Activated B cell treated with CpG ODN at 0.5 μM for 24 hours (primary cell): ENCODE measurements at places on chromosomes 5 and 9. TPM values are rescaled to one million over a fixed set of nuclear protein-coding genes. Genes with fewer than 3 reads are reported as not detected.

The GFI1B gene
- 0.07 and 0.38 TPM in 2 replicates for total RNA-seq

The CCL27 gene
- not detected in 2 replicates for total RNA-seq

DNA sequence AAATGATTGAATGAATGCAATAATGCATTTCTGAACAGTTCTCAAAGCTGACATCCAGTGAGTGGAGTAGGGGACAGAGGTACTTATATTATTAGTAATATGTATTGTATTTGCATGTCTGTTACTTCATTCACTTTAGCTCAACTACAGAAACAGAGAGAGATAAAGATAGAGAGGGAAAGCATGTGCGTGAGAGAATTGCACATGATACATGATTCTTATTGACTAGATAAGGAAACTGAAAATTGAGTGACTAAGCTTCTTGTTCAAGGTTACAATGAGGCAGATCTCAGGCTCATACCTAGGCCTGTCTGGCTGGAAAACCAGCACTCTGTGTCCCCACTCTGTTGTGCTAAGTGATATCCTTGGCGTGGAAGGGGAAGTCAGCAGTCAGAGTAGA, 337.7 kb upstream of the KLF4 start:
- no peak for DNase-seq

The TMEM215 gene
- total RNA-seq: not detected in 2 replicates

GRCh38 chr5:8871446-8871845, 674.4 kb downstream of the SEMA5A start:
- no peak for DNase-seq

The PCDHB8 gene
- not detected in 2 replicates for total RNA-seq

GRCh38 chr5:160619381-160619780, 197.7 kb downstream of the PTTG1 start:
- no peak for DNase-seq

DNA sequence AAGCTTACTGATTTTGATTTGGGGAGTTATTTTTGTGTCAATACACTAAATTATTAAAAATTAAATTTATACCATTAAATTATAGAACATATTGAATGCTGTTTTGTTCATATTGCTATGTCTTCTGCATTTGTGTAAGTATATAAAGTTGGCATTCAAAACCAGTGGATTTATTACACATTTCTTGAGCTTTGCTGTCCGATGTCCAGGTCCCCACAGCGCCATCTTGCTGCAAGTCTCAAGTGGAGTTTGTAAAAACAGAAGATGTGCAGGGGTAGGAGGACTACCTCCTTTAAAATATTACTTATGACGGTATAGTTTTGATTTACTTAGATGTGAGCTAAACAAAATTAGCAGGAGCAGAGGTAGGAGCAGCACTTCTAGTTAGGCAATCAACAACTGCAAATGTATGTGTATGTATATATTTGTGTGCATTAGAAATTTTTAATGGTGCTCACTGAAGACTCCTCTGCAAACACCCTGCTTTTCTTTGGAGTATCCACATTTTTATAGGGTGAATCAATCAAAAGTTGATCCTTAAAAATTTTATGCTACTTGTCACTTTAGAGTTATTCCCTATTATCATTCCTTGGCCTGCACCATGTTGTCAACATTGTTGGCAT, 37.4 kb downstream of the CPEB4 start:
- no peak for DNase-seq

DNA sequence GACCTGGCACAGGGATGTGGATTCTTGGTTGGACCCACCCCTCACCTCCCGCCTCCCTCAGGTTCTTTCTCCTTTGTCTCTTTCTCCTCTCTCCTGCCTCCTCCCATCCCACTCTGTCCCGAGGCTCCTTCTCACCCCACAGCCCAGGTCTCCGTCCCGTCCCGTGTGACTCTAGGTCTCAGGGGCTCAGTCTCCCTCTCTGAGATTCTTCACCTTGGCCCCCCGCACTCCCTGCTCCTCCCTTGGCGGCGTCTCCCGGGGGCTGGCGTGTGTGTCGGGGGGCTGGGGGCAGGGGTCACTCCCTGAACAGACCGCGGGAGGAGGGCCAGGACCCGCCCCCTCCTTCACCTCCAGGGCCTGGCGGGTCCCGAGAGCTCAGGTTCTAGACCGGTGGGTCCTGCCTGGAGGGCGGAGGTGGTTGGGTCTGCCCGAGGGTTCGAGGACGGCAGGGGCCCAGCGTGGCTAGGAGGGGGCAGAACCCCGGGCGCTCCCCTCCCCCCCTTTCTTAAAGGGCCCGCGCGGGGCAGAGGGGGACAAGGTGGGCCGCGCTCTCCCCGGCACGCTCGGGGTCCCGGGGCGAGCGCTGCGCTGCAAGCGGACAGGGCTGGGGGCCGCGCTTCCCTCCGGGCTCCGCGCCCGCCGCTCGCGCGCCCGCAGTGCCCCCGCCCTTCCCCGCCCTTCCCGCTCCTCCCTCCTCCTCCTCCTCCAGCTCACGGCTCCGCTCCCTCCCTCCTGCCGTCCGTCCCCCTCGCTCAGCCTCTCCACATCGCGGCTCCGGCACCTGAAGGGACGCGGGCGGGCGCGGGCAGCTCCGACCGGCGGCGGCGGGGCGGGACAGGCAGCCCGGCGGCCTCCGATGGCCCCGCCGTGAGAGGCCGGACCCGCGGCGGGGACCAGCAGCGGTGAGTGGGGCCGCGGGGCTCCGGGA, at the start of gene PSD2:
Gene PSD2 (plus strand): TSS at position 735 of the 928 bp plus-strand sequence. CDS start 13,633 bp downstream, outside the sequence.
- DNase-seq: no peak

DNA sequence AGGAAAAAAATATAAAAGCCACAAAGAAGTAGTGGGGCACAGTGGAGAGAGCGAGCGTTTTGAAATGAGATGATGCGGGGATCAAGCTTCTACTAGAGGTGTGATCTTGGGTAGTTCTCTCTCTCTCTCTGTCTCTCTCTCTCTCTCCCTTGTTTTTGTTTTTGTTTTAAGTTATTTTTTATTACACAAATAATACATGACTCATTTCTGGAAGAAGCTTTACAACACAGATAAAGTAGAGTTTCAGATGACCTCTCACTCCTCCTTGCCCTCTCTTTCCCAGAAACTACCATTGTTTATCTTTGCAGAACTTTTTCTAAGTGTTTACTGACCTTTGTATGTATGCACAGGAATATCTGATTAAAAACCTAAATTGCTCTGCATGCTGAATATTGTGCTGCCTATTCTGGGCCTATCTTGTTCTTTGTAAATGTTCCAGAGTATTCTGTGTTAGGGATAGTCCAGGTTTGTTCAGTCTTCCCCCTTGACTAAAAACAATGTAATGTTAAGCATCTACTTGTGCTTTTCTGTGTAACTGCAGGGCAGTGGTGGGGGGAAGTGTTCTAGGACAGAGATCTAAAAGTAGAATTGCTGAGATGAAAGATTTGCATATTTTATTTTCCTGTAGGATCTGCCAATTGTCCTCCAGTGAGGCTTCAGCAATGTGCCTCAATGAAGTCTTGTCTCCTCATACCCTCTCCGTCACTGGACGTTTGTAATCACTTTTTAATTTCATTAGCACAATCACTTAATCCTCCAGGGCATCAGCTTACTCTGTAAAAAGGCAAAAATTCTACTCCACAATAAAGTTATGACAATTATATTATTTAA, 52.0 kb downstream of the FYB1 start:
- DNase-seq: no peak

DNA sequence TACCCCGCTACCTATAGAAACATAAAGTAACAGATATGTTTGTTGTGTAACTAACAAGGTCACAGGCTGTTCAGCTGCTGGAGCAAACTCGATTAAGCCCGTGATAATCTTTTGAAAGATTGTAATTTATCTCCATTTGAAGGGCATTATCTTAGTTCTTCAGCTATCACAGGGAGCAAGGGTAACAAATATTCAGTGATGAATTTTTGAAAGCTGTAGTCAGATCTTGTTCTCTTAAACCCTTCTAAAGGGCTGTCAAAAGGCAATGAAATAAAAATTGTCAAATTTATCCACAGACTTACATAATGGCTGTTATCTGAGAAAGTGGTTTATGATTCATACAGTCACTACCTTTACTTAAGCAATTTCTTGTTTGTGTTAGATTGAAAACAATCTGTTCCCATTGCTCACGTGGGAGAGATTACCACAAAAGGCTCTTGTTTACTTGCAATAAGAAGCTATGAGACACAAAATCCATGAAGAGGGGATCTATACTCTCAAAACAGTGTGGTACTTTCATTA, 78.3 kb upstream of the ZNF608 start:
- DNase-seq: no peak

DNA sequence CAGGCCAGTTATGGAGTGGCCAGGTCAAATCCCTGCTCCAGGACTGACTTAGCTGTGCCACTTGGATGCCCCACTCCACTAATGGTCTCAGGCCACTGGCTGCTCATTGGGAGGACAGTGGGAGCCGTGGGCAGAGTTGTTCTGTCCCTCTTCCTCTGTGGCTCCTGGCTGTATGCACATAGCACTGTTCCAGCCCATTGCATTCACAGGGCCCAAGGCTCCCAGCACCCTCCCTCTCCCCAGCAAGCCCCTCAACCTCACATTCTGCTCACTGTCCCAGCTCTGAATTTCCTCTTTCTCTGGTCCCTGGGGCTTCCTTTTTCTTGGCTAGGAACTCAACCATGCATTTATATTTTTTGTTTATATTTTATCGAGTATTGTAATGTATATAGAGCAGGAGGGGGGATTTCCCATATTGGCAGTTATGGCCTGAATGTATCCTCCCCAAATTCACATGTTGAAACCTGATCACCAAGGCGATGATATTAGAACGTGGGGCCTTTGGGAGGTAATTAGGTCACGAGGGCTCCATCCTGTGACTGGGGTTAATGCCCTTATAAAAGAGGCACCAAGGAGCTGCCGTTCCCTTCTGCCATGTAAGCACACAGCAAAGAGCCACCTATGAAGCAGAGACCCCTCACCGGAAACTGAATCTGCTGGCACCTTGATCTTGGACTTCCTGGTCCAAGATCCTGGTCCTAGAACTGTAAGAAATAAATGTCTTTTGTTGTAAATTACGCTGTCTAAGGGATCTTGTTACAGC, 17.0 kb upstream of the MVB12B start:
- DNase-seq: no peak

DNA sequence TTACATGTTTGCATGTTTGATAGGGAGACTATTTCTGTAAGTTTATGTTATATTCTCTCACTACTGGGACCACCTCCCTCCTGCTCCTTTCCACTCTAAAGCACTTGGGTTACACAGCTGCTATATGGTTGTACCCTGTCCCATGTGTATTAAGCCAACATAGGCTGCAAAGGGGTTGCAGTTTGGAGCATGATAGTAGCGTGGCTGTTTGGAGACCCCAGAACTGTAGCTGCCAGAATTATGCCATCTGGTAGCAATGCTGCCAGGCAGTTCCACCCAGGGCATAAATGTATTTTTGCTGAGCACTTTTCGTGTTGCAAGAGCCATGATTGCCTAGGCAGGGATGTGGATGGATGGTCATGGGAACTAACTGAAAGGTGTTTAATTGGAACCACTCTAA, 81.8 kb downstream of the CNTLN start:
- DNase-seq: no peak

The WNT8A gene
- total RNA-seq: not detected in 2 replicates

DNA sequence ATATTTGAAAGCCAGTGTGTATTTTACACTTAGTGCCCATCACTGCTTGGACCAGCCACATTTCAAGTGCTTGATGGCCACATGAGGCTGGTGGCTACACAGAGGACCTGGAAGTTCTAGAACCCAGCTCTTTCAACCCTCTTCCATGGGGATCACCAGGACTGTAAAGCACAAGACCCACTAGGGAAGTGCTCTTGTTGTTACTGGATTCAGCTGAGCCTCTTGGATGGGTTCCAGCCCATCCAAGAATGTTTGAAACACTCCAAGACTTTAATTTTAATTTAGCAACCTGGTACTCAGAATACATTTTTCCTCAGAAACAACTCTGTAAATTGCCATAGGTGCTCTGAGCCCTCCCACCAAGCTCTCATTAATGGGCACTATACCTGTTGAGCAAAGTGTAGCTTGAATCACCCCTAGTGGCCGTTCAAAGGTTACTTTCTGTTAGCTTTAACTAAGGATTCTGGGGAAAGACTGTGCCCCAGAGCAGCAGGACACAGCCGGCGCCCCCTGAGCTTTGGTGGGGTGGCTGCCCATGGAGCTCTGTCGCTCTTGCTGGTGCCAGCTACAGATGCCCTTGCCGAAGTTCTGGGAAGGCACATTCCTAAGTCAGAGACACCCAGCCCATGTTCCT, 212.4 kb downstream of the HSD17B3 start:
- no peak for DNase-seq
